ENCODE measurements at places on chromosomes 16 and 17. TPM values are rescaled to one million over a fixed set of nuclear protein-coding genes. Genes with fewer than 3 reads are reported as not detected.

DNA sequence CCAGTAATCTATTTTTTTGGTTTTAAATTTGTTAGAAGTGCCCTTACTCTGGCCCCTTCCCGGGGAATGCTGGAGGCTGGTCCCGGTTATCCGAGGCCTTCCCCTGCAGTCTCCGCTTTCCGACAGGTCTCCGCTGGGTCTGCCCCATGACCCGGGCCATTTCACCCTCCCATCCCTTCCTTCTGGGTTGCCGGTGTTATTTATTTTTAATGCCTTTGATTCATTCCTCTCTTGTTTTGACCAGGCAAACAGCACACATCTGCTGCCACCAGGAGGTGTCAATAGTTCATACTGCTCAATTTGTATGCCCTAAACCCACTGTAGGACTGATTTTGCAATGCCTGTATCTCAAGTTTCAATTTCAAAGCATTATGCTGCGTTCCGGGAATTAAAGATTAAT, 113.2 kb upstream of the IRX5 start:
- DNase-seq = peak; percentile 24

DNA sequence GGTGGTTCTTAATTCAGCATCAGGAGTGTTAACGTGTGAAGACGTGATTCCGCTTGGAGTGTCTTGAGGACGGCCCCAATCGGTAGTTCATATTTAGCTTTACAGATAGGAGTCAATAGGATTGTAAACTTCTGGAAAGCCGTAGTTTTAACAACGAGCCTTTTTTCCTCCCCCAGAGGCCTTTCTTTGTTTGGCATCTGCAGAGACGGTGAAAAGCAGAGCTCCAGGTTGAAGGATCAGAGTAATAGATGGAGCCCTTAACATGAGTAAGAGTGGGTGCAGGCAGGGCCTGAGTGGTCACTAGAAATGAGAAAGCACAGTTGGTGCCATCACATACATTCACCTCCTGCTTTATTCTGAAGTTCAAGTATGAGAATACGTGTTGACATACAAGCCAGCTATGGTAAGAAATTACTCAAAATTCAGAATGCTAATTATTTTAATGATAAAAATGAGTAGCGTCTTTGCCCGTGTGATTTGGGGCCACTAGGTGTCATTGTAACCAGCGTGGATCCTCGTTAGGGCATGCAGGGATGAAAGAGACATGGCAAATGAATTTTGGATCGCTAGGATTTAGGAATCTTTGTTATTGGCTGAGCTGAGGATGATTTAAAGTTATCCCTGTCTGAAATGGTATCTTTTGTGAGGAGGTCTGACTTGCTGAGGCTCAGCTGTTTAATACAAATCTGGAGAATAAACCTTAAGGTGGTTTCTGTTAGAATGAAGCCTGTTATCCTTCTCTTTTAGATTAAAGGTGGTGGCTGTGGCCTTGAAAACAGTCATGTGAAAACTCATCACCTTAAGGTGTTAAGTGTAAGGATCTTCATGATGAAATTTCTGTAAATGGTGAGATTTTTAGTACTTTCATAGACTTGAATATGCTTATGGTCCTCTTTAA, 18.6 kb downstream of the PRCD start:
- DNase-seq = peak; percentile 44

DNA sequence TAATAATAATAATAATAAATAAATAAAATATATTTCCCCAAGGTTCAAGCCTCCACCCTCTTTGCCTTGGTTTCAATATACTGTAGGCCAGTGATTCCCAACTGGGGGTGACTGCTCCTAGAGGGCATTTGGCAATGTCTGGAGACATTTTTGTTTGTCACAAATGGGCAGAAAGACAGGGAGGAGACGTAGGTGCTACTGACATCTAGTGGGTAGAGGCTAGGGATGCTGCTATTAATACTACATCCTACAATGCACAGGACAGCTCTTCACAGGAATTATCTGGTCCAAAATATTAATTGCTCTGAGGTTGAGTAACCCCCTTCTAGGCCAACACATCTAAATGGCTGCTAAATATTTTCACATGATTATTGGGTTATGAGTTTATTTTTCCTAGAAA, 12.8 kb upstream of the PRR14 start:
- DNase-seq = peak; percentile 72

The MYOCD gene
- total RNA-seq = 1.5 TPM

GRCh38 chr16:77825196-77825595, 36.8 kb downstream of the VAT1L start:
- peak; percentile 50 for DNase-seq

The MAPT gene
- 0.20 TPM for total RNA-seq

The ABCC11 gene
- total RNA-seq = not detected

The NDEL1 gene
- total RNA-seq = 43.7 TPM

DNA sequence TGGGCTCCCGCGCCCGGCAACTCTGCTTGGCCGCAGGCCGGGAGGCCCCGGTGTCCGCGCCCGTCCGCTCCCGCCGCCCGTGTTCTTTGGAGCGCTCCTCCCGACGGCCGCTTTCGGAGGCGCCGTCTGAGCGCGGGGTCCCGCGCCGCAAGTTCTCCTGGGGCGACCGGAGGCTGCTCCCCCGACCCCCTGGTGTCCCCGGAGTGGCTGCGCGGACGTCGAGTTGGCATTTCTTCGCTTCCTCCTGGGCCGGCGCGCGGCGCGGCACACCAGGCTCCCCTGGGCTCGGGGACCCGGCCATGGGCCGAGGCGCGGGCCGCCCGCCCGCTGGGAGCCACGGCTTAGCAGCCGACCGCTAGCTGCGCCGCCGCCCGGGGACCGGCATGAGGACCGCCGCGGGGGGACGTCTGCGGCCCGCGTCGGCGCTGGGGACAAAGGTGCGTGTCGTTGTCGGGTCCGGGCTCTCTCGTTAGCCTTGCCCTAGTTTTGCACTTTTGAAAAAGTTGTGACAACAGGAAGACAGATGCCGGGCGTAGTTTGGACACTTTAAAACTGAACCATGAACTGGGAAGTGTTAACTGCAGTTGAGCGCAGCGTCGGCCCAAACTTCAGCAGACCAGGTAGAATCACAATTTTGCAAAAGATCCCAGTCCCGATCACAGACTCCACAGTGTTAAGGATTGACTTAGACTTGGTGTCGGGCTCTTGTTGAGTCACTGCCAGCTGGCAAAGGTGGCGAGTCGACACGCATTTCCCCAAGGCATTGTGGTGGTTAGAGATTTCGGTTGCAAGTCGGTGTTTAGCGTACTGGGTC, 700 bp downstream of the UBN1 start:
- peak; percentile 74 for DNase-seq

DNA sequence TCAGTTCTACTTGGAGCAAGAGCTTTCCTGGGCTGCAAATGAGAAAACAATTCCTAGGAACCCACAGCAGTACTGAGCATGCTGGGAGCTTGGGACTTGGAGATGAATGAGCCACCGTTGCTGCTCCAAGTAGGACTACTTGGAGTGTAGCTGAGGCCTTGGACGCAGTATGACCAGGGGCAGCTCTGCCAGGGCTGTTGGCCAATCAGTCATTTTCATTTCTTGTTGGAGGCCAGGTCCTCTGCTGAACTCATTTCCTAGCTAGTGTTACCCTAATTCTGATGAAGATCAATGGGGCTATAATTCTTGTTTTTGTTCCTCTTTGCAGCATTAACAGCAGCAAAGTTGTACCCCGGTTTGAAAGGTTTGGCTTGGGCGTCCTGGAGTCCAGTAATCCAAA, 8.0 kb upstream of the LGALS9 start:
- DNase-seq = no peak

- no peak for DNase-seq
Measured at GRCh38 chr17:50079334-50080095, 15.6 kb upstream of the PDK2 start.

The ITGAX gene
- total RNA-seq = 2.8 TPM

The CSH2 gene
- total RNA-seq = not detected

The GLTPD2 gene
- not detected for total RNA-seq

- DNase-seq = no peak
Measured at GRCh38 chr16:759110-759910, 1.2 kb upstream of the MSLN start.

GRCh38 chr16:69532641-69533455, 32.9 kb upstream of the NFAT5 start:
- DNase-seq = no peak

- DNase-seq = peak; percentile 22
Measured at GRCh38 chr16:87002717-87003413, 314.3 kb downstream of the C16orf95 start.

DNA sequence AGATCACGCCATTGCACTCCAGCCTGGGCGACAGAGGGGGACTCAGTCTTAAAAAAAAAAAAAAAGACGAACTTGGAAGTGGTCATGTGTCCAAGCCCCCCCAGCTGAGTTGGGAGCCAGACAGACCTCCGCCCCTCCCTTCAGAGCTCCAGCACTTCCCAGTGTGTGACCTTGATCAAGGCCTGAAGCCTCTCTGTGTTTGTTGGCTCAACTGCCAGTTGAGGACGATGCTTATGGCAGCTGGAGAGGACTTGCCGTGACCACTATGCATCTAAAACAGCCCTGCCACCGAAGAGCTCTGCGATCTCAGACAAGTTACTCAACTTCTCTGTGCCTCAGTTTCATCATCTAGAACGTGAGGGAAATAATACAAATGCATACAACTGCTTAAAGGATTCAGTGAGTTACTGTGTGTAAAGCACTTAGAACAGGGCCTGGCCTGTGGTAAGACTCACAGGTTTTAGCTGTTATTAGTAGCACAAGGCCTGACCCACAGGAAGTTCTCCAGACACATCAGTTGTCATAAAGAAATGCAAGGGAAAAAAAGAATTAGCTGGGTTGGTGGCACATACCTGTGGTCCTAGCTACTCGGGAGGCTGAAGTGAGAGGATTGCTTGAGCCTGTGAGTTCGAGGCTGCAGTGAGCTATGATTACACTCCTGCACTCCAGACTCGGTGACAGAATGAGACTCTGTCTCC, 7.0 kb upstream of the IL27 start:
- peak; percentile 57 for DNase-seq

DNA sequence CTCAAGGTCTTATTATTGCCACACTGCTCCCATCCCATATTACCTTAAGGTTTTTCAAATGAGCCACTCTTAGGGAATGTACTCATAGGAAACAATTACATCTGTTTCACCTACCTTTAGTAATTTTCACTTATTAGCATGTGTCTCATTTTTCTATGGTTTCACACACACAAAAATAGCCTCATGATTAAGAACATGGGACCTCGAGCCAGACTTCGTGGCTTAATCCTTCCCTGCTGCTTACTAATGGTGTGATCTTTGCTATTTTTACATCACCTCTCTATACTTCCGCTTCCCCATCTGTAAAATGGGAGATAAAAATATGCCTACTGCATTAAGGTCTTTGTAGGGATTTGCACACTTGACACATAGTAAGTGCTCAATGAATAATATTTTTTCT, 38.5 kb downstream of the OTOA start:
- no peak for DNase-seq

- DNase-seq = no peak
Measured at GRCh38 chr17:6426356-6427101, 8.4 kb downstream of the AIPL1 start.

The SETD6 gene
- 11.0 TPM for total RNA-seq

DNA sequence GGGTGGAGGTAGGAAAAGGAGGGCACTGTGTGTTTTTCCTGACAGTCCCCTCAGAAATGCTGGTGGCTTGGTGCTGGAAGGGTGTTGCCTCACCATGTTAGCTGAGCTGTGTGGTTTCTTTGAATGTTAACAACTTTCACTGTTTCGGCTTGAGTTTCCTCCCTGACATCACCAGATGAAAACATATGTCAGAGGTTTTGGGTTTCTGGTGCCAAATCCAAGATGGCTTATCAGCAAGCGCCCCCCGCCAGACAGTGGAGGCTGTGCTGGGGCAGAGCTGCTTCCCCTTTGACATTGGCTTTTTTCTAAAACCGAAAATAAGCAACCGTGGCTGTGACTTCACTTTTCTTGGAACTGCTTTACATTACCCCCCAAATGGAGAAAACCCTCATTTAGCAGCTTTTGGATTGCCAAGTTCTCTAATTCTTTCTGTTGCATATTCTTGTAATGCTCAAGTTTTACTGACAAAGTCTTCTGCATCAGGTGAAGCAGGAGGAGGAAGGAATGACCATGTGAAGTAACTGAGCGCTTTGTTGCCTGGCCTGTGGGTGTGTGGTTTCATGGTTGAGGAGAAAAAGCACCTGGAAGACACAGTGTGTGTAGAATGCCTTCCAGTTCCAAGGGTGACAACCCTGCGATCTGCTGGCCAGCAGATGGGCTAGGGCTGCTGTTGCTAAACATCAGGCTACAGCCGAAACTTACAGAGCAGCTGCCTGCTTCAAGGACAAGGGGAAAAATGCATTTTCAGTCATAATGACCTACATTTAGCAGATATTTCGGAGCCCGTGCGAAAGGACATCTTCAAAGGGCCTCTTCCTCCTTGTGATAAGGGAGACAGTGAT, 9.7 kb downstream of the RMI2 start:
- DNase-seq = no peak

- DNase-seq = no peak
Measured at GRCh38 chr17:16423226-16423872, 8.0 kb downstream of the TRPV2 start.

The ARL5C gene
- total RNA-seq = not detected

GRCh38 chr16:74565378-74565777, 41.5 kb downstream of the GLG1 start:
- no peak for DNase-seq

Data from M059J (cell line).